NCI-H1436 (cell line): ENCODE measurements at places on chromosomes 11 and 22.

DNA sequence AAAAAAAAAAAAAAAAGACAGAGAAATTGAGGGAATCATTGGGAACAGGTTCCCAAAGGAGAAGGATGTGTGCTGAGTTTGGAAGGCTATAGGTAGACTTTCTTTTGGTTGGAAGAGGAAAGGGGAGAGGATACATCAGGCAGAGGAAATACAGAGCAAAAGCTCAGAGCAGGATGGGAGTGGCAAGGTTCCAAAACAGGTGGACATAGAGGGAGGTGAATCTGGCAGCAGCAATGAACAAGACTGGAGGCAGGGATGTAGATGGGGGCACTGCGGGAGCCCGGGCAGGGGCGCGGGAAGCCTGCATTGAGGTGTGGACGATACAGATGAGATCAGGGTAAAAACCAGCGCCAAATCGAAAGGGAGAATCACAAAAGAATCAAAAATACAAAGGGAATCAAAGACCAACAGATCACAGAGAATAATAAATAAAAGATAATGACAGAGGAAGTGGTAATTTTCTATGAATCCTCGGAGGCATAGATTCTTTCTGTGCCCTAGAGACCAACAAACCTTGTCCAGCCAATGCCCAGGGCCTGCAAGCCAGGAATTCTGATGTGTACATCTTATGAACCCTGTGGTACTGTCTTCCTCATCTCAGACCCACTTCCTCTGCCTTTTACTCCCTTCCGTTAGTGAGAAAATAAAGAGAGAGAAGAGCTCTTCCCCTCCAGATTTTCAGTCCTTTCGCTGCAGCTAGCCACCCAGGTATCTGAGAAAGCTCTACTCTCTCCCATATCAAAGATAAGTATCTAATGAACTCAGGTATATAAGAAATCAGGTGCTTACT is 70.3 kb downstream of the SLC1A2 start:
- DNase-seq: no peak

DNA sequence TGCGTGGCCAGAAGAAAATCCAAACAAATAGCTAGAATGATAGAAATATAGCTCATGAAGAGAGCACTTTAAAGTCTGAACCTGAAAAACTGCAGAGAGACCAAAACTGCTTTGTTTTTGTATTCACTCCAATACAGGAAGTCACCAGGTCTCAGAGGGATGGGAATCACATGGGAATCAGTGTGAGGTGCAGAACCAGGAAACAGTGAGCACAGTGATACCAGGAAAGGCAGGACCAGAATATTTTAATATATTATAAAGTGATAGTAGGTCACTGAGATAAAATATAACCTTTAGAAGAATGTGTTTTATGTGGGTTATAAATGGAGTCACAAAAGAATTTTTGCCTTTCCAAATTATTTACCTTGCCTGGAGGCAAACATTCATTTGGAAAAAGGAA is 277.3 kb downstream of the CASP12 start:
- DNase-seq: no peak

GRCh38 chr11:33507967-33508366 is 192.7 kb downstream of the C11orf91 start:
- no peak for DNase-seq

DNA sequence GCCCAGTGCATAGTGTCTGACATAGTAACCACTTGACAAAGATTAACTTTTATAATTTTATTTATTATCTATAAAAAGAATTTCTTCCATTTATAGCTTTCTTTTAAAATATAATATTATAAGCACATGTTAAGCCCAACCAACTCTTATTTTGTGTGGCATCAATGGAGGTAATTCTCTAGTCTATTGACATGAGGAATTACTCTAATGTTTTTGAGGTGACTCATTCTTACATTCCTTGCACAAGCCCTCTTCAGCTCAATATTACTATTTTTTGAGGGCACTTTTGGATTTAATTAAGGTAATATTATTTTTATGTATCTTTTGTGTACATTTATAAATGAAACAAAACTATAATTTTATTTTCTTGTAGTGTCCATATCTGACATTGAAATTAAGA is 59.6 kb downstream of the AASDHPPT start:
- no peak for DNase-seq

DNA sequence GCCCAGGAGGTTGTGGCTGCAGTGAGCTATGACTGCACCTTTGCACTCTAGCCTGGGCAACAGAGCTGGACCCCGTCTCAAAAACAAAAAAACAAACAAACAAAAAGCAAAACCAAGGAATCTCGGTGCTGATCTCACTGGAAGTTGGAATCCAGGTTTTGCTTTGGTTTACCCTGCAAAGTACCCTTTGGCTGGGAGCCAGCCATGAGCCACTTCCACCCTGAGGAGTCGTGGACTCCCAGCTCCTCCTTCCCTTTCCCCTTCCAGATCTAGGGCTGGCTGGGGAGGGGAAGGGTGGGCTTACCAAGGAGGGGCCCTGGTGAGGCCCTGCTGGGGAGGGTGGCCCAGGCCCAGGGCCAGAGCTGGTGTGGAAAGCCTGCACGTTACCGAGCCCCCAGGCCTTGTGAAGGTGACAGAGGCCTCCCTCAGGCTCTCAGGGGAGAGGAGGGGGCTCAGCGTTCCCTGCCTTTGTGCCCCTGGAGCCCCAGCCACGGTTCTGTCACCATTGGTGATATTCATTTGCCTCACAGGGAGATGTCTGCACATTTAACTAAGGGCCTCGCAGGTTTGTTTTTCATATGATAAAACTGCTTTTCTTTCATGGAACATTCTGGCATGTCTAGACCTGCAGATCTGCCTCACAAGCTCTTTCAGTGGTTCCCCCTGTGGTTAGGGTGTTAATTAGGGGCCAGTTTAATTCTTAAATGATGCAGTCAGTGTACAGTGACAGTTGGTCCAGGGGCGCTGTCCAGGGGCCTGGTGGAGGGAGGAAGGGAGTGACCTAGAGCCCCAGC is 29.0 kb downstream of the FBLN1 start:
- DNase-seq: no peak

- DNase-seq: no peak
Measured at GRCh38 chr22:49015459-49015858, 812.2 kb downstream of the BRD1 start.

DNA sequence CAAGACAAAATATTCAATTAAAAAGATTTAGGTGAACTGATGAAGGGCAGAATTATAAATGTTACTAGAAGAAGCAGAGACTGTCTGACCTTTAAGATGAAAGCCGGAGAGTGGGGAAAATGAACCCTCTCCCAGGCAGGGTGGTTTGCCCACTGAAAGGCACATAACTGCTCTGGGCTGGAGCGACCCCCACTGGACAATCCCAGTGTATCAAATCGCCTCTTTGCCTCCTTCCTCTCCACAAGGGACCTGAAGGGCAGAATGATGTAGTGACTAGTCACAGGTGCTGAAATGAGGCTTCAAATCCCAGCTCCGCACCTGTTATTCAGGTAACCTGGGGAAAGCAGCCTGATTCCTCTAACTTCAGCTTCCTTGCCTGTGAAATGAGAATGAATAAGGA is 69.0 kb downstream of the EFCAB6 start:
- DNase-seq: no peak

DNA sequence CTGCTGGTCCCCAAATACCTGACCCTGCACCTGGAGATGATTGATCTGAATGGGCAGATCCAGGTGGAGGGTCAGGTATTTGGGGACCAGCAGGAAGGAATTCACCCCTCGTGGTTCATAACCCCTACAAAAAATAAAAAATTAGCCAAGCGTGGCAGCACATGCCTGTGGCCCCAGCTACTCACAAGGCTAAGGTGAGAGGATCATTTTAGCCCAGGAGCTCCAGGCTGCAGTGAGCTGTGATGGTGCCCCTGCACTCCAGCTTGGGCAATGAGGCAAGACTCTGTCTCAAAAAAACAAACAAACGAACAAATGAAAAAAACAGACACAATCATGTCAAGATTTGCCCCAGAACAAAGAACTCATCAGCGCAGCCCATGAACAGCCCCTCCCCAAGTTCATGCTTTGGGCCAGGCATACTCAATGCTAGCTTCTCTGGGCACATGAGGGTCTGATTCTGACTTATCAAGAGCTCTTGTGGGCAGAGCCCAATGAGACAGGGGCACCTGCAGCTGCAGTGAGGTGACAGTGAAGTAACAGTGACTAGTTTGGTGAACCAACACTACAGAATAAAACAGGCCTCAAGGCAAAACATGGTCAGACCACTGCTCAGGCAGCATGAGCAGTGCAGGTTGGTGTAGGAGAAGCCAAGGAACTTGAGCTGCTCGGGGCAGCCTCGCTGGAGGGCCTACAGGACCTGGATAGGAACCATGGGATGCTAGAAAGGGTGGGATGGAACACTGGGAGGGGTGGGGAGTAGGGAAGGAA is 10.2 kb upstream of the FCHSD2 start:
- DNase-seq: no peak

- no peak for DNase-seq
Measured at GRCh38 chr11:6586434-6587359, 16.7 kb downstream of the RRP8 start.

DNA sequence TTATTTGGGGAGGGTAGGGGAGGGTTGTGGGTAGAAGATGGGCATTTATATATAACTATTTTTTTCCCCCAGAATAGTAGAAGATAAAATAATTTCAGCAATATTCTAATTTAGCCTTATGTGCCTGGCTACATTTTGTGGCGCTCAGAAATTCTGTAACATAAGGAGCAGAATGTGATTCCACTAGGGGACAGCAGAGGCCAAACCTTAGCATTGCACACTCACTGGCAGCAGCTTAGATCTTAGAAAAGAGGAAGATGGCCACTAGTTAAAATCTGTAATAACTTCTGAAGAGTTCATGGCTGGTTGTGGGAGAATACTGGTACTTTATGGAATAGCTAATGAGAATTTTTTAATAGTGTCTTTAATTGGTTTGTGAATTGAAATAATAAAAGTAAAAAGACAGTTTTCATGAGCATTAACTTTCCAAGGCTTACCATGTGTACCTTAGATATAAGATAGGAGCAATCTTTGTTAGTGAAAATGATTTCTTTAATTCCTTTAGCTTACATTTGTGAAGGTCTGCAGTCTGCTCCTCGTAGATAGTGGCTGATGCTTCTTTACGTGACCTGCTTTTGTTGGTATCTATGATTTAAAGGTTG is 33.1 kb downstream of the DDX10 start:
- peak; percentile 65 for DNase-seq

DNA sequence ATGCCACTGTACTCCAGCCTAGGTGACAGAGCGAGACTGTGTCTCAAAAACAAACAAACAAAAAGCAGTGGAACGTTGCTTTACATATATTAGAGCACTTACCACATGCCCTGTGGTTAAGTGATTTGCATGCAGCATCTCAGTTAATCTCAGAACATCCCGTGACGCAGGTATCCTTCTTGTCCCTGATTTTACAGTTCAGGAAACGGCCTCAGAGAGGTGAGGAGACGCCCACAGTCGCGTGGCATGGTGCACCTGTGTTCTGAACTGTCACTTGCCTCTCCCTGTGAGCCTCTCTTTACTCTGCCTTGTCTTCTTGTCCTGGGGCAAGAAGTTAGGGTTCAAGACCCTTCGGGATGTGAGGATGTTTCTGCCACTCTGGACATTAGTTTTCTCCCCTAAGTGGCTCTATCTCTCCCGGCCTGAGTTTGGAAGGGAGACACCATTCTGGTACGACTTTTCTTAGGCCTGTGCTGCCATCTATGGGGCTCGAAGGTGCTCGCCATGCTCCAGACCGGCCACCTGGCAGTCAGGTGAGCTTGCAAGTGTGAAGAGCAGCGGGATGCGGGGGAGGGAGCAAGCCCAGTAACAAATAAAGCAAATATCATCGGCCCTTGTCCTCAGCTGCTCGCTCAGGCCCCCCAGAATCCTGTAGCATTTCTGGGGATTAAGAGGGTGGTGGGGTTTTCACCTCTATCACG is 25.6 kb downstream of the YWHAH start:
- peak; percentile 84 for DNase-seq

GRCh38 chr11:69373251-69373635 is 79.3 kb downstream of the MYEOV start:
- DNase-seq: no peak

GRCh38 chr11:15367695-15368094 is 253.0 kb downstream of the INSC start:
- DNase-seq: no peak

- no peak for DNase-seq
Measured at GRCh38 chr11:96015906-96016565, 92.1 kb upstream of the MTMR2 start.

DNA sequence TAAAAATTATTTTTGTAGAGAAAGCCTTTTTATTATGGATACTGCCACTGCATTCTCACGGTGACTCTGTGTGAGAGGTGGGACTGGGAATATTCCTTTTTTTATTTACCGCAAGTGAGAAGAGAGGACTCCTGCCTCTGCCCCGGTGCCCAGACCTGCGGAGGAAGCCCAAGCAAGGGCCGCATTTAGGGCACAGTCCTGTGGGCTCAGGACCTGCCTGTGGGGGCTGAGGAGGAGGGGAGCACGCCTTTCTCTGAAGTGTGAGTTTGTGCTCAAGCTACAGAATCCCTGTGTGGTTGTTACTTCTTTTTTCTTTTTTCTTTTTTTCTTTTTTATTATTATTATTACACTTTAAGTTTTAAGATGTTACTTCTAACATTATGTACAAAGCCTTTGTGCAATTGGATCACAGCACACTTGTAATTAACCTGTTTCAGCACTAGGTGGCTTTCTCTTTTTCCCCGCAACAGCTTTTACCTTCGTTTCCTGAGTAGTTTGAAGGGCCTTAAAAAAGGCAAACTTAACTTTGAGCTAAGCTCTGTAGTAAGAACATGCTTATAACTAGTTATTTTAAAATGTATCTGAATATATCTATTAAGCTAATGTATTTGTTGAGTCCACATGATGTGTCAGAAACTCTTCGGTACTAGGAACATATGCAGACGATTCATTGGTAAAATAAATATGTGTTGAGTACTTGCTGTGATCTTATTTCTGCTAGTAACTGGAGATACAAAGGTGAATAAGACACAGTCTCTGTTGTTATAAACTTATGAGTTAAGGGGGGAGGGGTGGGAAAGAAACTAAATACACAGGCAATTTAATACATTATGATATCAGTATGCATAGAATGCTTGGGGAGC is 18.3 kb downstream of the AMOTL1 start:
- DNase-seq: no peak

GRCh38 chr11:112606656-112607055 is 346.0 kb upstream of the PLET1 start:
- DNase-seq: no peak

GRCh38 chr11:16261836-16262644 is 94.3 kb downstream of the SOX6 start:
- no peak for DNase-seq

GRCh38 chr22:38944653-38945052 is 12.8 kb upstream of the APOBEC3A start:
- DNase-seq: no peak

DNA sequence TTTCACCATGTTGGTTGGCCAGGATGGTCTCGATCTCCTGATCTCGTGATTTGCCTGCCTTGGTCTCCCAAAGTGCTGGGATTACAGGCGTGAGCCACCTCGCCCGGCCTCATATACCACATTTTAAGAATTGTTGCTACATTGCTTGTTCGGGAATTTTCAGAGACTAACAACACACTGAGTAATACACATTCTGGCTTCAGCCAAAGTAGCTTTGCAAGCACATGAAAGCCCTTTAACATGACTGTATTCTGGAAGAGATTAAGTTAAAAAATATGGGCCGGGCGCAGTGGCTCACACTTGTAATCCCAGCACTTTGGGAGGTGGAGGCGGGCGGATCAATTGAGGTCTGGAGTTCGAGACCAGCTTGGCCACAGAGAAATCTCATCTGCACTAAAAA is 15.0 kb downstream of the CRTAM start:
- no peak for DNase-seq

- no peak for DNase-seq
Measured at GRCh38 chr11:75779960-75780359, 11.4 kb downstream of the DGAT2 start.
